Lung microvascular endothelial cell (primary cell): ENCODE measurements at places on chromosomes 7 and 10. TPM values are rescaled to one million over a fixed set of nuclear protein-coding genes. Genes with fewer than 3 reads are reported as not detected.
A peak's percentile ranks its signal among the peaks of the same experiment; 100 is the strongest.

DNA sequence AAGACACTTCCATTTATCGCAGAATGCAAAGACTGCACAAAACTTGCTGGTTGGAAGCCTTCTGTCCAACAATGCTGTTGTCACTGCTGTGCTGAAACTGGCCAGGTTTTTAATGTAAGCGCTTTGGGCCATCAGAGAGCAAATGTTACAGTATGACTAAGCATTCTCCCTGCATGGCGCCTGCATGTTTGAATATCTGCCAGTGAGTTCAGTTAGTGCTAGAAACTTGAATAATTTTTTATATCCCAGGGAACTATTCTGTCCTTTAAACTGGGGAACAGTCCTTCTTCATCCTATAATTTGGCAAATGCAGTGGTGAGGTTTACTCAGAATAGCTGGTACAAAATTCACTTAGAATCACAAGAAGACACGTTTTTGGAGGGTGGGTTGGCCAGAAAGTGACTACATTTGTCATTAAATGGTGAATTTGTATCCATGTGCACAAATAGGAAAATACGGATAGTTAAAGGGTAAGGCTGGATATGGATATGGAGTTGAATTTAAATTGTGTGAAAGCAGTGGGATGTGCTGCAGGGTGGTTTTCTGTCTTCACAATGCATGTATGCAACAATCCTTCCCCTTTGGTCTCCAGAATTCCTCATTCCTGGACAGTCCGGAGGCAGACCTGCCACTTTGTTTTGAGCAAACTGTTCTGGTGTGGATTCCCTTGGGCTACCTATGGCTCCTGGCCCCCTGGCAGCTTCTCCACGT is 1.7 kb downstream of the ABCC2 start:
- DNase-seq, result peak; percentile 64

DNA sequence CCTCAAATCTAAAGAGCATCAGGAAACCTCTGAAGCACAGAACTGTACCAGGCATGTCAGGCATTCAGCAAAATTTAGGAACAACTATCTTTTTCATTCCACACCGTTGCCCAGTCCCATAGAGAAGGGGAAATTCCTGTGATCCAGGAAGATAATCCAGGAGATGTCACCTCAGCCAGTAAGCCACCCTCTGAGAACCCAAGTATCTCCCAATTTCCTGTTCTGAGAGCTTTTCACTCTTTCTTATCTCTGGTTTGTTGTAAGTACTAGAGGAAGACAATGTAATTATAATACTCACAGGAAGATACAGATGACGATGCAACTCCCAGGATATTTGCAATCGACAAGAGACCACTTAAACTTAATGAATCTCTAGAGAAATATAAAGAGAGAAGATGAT is 97.1 kb downstream of the TSPAN12 start:
- DNase-seq, result no peak

DNA sequence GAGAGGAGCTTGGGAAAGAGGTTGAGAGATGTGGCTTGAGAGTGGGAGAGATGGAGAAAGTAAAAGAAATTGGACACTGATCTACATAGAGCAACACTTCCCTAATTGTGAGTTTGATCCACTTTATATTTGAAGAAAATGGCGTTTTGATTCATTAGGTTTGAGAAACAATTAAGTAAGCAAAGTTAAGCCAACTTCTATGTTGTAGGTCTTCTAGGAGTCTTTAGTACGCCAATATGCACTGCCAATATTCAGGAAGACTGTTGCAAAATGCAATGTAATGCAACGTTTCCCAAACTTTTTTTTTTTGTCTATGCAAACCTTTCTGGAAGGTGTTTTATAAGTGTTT is 7.0 kb upstream of the PRTFDC1 start:
- DNase-seq, result no peak

GRCh38 chr10:13712476-13712836 is 125.7 kb downstream of the PRPF18 start:
- no peak for DNase-seq

- no peak for DNase-seq
Observed at GRCh38 chr10:48681740-48682139, 2.9 kb upstream of the WDFY4 start.

DNA sequence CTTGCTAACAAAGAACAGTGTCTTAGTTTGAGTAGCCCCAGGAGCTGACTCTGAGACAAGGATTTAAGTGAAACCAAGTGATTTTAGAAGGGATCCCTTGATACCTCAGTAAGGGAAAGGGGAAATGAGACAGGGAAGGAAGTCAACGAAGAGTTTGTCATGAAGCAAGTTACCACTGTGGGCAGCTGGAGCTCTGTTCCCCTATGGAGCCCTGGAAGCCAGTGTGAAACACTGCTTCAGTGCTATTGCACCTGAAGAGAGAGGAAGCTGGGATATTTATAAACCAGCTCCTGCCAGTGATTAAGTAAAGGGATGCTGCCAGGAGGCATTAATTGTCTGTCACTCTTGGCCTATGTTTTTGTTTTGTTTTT is 58.9 kb upstream of the WAPL start:
- DNase-seq, result no peak

The AKR1C8 gene
- total RNA-seq, result not detected in 2 replicates

DNA sequence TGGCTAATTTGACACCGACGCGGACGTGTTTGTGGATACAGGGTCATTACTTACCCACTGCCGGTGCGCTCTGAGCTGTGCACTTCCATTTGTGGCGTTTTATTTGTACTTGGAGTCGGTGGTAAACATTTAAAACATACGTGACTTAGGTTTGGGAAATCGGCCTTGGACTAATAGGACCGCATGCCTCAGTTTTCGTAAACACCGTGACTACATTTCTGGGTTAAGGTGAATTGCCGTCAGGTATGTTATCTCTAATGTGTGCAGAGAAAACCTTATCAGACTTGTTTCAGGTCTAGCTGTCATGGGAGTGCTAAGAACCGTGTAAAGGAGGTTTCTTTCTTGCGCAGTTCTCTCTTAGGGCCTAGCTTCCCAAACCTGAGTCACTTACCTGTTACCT is 51.7 kb upstream of the NCF1 start:
- no peak for DNase-seq

The CHST15 gene
- 60.1 and 105 TPM in 2 replicates for total RNA-seq

The PNLIPRP1 gene
- not detected in 2 replicates for total RNA-seq

The PWWP2B gene
- 6.5 and 9.1 TPM in 2 replicates for total RNA-seq

The FGL2 gene
- total RNA-seq, result under 0.01 and 0.20 TPM in 2 replicates

GRCh38 chr7:20470726-20471125 is 140.0 kb downstream of the ITGB8 start:
- no peak for DNase-seq

DNA sequence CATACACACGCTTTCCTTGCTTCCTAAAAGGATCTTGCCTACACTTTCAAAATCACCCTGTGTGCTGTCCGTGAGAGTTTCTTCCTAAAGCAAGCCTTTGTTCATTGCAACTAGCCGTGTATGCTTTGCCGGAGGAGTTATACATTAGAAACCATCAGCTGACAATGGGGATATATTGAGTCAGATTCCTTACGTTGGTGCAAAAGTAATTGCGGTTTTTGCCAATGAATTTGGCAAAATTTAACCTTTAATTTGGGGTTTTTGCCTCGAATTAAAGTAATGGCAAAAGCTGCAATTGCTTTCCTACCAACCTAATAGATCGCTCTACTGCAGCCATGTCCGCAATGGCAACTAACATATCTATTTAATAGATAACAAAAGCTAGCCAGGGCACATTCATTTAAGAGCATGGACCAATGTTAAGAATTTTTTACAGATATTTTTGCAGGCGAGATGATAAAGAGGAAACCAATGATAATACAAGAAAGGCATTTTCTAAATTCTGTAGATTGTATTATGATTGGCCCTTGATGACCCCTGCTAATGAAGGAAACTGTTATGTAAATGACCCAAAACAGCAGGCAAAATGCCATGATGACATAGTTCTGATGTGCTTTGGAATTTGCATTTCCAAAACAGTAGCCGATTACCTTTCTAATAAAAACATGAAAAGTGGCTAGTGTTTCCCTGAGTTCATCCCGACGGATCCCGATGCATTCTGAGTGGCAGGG is 184.8 kb upstream of the NRP1 start:
- no peak for DNase-seq

DNA sequence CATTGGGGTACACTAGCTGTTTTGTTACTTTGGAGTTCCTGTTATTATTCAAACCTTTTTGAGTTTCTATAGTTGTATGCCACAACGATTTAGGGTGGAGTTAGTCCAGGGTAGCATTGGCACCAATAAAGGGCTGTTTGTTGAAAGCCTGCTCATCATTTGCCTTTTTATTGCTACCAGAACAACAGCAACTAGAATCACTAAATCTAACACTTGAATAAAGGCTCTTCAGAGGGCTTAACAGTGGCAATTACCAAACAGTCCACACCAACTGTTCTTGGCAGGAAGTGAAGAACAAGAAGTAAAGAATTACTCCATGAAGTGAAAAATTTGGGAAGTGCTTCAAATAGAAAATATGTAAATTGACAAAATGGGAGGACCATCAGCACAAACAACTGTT is 621.4 kb downstream of the PHTF2 start:
- DNase-seq, result no peak

DNA sequence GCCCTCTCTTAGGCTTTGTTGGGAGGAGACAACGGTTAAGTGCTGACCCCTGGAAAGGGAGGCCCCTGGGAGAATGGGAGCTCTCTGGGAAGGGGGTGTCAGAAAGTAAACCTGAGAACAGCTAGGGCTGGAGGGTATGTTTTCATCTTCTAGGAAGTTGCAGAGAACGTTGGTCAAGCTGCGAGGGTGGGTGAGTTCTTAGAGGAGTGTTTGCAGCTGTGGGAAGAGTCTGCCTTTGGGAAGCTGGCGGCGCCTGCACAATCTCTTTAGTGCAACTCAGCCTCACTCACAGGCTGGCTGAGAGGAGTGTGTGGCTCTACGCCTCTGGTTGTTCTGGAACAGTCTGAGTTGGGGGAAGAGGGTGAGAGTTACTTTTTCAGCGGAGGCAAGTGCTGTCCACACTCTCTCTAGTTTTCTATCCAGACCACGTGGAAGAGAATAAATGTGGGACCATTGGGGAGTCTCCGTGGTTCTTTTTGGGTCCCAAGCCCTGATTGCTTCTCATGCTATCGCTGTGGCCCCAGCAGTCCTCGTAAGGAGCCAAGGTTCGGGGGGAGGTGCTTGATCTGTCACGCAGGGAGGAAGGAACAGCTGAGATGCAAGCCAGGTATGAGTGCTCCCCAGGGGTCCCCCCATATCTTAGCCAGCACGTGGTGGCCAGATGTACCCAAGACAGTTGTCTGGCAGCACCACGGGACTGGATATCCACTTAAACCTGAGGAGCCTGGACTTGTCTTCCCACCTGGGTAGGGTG is 237.2 kb downstream of the BUB3 start:
- DNase-seq, result no peak

- DNase-seq, result no peak
Observed at GRCh38 chr7:17991866-17992648, 35.6 kb downstream of the PRPS1L1 start.
